ENCODE measurements at places on chromosomes 7 and 10. TPM values are rescaled to one million over a fixed set of nuclear protein-coding genes. Genes with fewer than 3 reads are reported as not detected.
A peak's percentile ranks its signal among the peaks of the same experiment; 100 is the strongest.

SLC26A3 gene
- 0.25 TPM for total RNA-seq

- peak; percentile 62 for DNase-seq
These were observed 17.8 kb downstream of the VWC2 start for GRCh38 chr7:49791088-49791741.

DNA sequence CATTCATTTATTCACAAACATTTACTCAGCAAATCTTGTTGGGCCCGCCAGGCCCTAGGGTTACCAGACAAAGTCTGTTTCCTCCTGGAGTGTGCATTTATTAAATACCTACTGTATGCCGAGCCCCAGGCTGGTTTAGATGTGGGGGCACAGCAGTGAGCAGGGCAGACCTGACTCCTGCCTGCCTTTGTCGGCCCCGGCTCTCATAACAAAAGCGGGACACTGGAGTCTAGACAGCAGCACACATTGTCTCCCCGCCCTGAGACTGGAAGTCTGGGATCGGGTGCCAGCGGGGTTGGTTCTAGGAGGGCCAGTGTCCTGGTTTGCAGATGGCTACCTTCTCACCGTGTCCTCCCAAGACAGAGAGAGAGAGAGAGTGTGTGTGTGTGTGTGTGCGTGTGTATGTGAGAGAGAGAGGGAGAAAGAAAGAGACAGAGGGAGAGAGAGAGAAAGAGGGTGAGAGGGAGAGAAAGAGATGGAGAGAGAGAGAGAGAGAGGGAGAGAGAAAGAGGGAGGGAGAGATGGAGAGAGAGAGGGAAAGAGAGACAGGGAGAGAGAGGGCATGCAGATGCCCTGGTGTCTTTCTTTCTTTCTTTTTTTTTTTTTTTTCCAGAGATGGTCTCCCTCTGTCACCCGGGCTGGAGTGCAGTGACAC lies 25.9 kb downstream of the ELFN1 start:
- DNase-seq: peak; percentile 8

GRCh38 chr7:128153436-128153835 lies 87.6 kb upstream of the LEP start:
- DNase-seq: peak; percentile 12

DNA sequence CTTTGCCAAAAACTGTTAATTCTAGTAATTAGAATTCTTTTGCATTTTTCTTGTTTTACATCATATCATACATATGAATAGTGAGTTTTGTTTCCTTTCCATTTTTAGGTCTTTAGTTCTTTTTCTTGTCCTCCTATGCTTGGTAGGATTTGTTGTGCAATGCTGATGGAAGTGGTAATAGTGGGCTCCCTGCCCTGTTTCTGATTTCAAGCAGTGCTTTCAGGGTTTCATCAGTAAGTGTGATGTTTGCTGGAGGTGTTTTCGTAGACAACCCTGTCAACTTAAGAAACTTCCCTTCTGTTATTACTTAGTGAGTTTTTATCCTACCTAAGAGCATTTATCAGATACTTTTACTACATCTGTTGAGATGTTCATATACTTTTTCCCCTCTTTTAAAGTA lies 50.5 kb downstream of the CSGALNACT2 start:
- no peak for DNase-seq

DNA sequence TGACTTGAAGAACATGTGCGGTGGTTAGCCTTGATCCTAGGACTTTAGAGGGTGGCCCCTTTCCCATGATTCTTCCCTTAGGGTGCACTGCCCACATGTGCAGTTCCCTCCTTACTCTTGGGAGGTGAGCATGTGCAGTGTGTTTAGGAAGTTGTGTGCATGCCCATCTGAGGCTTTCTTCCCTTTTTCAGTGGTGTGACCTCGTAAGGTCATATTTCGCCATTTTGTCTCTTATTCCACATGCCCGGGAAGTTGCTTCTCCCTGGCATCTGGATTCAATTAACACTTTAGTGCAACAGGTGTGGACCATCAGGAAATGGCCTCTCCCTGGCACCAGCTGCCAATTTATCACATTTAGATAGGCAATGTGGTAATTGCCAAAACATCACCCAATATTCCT lies 380.6 kb upstream of the VSTM2A start:
- no peak for DNase-seq

DNA sequence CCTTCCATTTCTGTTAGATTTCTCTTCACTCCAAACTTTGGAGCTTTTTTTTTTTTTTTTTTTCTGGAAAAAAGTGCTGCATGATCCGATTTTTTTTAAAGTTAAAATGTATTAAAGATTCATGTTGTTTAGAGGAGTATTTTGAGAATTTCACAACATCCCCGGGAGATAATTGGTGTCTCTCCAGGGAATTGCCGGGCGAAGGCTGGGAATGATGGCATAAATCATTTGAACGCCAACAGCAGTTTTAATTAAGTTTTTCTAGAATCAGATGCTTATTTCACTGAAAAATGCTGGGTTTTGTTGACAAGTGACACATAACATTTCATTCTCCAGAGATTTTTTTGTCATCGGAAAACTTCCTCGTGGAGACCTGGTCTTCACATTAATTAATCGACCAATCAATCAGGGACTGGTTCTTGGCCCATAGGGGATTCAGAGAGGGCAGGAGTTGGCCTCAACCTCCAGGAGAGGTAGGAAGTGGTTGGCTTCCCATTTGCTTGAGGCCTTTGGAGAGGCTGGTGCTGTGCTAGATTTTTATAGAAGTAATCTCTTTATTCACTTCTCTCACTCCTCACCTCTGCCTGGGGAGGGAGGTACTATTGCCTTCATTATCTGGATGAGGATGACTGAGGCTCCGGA lies 439.4 kb downstream of the TYW1 start:
- no peak for DNase-seq

DNA sequence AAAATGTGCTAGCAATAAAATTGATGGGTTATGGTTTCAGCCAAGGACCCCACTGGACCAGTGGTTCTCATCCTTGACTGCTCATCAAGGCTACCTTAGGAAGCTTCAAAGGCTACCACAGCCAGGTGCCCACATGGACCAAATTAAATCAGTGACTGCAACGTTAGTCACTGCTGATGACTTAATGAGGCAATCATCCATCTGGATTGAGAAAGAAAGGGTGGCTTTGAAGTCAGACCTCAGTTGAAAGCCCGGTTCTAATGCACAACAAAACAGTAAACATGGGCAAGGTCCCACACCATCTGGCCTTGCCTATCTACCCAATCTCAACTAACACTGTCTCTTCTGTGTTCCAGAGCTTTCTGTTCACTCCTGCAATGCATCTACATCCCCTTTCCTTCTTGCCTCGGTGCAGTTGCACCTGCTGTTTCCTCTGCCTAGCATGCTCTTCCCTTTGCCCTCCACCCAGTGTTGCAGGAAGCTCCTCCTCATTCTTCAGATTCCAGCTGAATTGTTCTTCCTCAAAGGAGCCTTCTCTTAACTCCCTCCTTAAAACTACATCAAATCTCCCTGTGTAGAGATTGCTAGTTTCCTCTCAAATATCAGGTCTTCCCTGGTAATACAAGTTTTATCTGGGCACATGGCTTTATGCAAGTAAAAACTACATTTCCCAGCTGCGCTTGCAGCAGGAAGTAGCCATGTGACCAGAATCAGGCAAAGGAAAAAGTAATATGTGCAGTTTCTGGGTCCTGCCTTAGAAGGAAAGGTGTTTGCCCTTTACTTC lies 10.3 kb upstream of the KCNK18 start:
- no peak for DNase-seq

DNA sequence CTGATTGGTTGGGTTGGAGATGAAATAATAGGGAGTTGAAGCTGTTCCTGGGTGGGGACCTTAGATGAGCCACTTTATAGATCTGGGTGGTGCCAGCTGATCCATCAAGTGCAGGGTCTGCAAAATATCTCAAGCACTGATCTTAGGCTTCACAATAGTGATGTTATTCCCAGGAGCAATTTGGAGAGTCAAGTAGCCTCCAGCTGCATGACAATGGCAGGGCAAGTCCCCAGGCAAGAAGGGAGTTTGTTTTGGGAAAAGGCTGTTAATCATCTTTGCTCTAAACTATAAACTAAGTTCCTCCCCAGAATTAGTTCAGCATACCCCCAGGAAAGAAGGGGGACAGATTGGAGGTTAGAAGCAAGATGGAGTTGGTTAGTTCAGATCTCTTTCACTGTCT lies 47.7 kb upstream of the WAPL start:
- DNase-seq: no peak

DNA sequence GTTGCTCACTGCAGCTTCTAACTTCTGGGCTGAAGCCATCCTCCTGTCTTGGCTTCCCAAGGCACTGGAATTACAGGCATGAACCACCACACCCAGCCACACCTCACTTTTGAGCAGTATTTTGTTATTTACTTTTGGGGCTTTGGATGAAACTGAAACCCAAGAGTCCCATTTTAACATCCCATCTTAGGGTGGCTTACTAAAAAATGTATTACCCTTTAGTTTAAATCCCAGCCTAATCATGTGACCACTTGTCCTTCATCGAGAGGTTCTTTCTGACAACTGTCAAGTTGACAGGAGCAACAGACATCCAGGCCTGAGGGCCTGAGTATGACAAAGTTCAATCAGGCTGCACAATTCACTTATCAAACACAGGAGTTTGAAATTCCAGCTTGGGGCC lies 33.6 kb downstream of the C10orf67 start:
- DNase-seq: no peak

DNA sequence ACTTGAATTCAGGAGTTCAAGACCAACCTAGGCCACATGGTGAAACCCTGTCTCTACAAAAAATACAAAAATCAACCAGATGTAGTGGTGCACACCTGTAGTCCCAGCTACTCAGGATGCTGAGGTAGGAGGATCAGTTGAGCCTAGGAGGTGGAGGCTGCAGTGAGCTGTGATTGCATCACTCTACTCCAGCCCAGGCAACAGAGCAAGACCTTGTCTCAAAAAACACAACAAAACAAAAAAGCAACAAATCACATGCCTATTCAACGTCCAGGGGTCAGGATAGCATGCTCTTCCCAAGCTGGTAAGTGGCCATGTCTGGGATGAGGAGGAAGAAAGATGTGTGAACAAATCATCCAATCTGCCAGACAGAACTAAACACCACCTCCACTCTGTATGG lies 6.2 kb upstream of the RADIL start:
- no peak for DNase-seq

DNA sequence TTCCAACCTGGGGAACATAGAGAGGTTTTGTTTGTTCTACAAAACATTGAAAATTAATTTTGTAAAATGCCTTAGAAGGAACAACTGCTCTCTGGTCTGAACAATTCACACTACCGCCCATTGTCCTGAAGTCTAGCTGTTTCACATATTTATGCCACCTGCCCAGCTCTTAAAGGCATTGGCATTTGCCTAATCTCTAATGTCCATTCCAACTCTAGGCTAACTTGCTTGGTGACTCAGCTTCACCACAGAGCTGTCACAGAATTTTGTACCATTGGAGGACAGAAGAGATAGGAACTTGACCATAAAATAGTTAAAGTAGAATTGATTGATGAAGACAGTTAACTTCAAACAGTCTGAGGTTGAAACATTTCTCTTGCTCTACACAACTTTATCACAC lies 53.5 kb upstream of the PPP1R17 start:
- DNase-seq: no peak

- DNase-seq: peak; percentile 54
These were observed 167.9 kb downstream of the CPEB3 start for GRCh38 chr10:92122941-92123450.

Measured in kidney (tissue), 22 donors.